ENCODE measurements at places on chromosomes 5 and 9.

- no peak for DNase-seq
These were observed 107.8 kb downstream of the PSD2 start for GRCh38 chr5:139903450-139903794.

GRCh38 chr5:6465831-6466790 lies 17.5 kb downstream of the UBE2QL1 start:
- no peak for DNase-seq

DNA sequence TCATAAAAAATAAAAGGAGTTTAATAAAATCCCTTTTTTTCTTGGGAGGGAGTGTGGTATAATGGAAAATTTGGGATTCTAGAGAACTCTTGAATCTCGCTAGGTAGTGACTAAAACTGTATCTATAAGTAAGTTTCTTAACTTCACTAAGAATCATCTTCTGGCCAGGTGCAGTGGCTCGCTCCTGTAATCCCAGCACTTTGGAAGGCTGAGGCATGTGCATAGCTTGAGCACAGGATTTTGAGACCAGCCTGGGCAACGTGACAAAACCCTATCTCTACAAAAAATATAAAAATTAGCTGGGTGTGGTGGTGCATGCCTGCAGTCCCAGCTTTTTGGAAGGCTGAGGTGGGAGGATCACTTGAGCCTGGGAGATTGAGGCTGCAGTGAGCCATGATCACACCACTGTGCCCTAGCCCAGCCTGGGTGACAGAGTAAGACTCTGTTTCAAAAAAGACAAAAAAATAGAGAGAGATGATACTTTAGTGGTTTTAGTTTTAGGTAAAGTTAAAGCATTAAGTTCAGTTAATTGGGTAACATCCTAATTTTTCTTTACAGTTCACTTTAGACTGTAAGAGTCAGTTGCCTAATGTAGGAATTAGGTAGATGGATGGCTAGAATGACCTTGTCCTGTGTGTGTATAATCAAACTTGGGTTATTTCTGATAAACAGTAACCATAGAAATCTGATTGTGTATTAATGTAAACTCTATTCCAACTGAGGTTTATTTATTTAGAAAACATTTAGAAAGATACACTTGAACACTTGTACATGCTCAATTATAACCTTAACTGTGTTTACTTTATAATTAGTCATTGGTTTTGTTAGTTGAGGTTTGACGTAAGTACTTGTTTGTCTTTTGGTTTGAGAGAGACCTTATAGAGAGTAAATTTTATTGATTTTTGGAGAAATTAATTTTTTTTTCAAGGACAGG lies 17.8 kb downstream of the UNC13B start:
- no peak for DNase-seq

DNA sequence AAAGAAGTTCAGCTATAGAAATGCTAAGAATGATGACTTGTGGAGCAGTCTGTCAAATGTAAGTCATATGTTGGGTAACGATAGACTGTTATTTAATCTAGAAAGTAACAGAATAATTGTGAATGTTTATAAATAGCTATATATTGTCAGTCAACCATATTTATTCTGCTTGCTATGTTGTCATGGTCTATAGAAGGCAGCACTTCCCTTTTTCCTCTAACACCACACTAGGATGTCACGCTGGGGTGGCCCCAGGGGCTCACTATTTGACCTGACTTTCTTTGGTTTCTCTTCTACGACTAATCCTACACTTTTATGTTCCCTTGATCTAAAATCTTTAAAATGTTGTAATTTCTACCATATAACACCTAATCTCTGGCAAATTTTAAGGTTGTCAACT lies 20.5 kb downstream of the ERAP2 start:
- no peak for DNase-seq

- no peak for DNase-seq
These were observed 298.0 kb downstream of the DOCK8 start for GRCh38 chr9:512555-513272.

DNA sequence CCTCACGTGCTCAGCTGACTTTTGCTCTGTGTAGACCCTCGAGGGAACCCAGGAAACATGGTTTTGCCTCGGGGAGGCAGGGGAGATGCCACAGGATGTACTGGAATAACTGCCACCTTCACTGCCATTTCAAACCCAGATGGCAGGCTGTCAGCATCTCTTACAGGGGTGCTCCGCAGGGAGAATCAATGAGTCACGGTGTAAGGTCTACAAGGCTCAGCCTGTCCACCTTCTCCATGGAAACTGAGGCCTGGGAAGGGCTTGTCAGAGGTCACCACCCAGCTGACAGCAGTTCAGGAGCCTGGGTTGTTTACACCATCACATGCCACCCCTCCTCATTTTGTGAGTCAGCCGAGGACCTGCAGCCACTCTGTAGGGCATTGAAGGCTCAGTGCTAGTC lies 30.8 kb downstream of the DAB2IP start:
- no peak for DNase-seq
